ENCODE measurements at places on chromosomes 4 and X. TPM values are rescaled to one million over a fixed set of nuclear protein-coding genes. Genes with fewer than 3 reads are reported as not detected.

DNA sequence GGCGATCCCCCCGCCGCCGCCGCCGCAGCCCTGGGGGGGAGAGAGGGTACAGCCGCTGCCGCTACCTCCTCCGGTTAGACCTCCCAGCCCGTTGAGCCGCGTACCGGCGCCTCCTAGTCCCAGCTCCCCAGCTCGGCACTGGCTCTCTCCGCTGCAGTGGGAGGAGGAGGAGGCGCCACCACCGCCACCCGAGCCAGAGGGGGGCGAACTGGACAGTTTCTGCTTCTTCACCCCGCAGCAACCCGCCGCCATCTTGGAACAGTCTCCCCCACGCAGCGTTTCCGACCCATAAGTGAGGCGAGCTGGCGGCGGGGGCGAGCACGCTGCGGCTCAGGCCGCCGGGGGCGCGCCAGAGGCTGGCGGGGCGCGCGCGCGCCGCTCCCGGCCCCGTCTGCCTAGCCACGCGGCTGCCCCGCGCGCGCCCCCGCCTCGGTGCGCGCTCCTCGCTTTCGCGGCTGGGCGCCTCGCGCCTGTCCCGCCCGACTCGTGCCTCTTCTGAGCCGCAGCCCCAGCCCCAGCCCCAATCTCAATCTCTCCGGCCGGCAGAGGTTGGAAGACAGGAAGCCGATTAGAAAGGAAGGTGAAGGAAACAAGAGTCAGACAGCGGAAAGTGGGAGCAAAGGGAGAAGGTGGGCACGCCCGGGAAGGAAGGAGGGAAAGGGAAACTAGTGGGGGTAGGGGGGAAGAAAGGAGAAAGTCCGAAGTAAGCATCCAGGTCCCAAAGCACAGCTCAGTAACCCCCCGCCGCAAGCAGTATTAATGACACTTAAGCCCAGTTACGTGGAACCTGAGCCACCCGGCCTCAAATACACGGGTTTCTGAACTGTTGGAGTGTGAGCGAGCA, at the start of gene AMMECR1:
AMMECR1 (minus strand) TSS at position 266 of the 844 bp plus-strand sequence; CDS start at position 252, 14 bp downstream.
- H3K4me3 ChIP-seq, result peak within 1 kb of the TSS; percentile 86
- peak; percentile 71 for DNase-seq
- peaks cover 4% of the 10 kb centered on the region for H3K27me3 ChIP-seq
- H3K36me3 ChIP-seq, result no peaks in the 10 kb centered on the region
- H3K4me1 ChIP-seq, result peaks cover 14% of the 10 kb centered on the region

DNA sequence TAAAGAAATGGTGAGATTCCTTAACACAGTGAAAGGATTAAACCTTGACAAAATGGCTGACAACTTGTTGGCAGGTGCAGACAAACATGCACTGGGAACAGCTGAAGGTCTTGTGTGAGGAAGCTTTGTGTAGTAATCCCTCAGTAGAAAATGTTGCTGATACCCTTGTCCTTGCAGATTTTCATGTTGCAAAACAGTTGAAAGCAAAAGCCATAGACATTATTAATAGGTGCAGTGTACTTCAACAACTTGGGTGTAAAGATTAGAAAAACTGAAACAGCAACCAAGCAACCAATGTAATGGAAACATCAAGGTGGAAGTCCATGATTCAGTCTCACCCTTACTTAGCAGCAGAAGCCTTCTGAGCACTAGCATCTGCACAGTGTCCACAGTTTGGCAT, 29.8 kb downstream of the UGT2B7 start:
- H3K36me3 ChIP-seq, result no peaks in the 10 kb centered on the region
- no peak for DNase-seq
- no peak overlapping the region for H3K27ac ChIP-seq
- H3K4me3 ChIP-seq, result no peak overlapping the region

KLHL4 gene
- not detected for total RNA-seq

GRCh38 chrX:115616943-115617563, 56.1 kb downstream of the PLS3 start:
- H3K27ac ChIP-seq, result peak overlapping the region; percentile 21
- H3K4me3 ChIP-seq, result no peak overlapping the region
- peaks cover 4% of the 10 kb centered on the region for H3K27me3 ChIP-seq
- peaks cover 19% of the 10 kb centered on the region for H3K4me1 ChIP-seq
- DNase-seq, result no peak
- no peaks in the 10 kb centered on the region for H3K36me3 ChIP-seq

DNA sequence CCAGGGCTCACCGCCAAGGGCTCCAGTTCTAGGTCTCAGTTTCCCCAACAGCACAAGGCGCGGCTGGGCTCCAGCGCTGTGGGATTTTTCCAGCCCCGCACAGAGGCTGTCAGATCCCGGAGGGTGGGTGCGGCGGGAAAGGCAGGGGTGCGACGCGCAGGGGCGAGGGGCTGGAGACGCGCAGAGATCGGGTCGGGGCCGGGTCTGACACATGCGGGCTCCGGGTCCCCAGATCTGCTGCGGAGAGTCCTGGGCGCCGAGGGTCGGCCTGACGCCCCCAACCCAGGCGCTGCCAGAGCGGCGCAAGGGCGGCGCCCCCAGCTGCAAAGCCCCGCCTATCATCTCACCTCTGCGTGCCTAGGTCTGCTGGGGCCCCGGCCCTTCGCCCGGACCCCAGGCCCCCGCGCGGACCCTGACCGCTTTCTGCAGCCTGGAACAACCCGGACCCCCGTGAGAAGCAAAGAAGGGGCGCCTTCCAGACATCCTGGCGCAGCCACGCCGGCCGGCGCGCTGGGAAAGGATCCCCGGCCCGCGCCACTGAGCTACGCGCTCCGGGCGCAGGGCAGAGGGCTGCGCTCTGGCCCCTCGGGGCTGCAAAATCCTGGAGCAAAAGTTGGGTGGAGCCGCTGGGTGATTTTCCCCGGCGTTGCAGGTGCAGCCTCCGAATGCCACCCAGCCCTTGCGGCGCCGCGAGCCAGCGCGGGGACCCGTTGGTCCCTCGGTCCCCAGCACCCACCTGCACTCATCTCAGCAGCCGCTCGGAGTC, 486 bp downstream of the ABLIM2 start:
- H3K4me3 ChIP-seq, result peak overlapping the region; percentile 54
- peaks cover 23% of the 10 kb centered on the region for H3K27me3 ChIP-seq
- H3K36me3 ChIP-seq, result no peaks in the 10 kb centered on the region
- DNase-seq, result no peak
- H3K4me1 ChIP-seq, result peaks cover 5% of the 10 kb centered on the region

HOPX gene
- total RNA-seq, result 60.2 TPM

DNA sequence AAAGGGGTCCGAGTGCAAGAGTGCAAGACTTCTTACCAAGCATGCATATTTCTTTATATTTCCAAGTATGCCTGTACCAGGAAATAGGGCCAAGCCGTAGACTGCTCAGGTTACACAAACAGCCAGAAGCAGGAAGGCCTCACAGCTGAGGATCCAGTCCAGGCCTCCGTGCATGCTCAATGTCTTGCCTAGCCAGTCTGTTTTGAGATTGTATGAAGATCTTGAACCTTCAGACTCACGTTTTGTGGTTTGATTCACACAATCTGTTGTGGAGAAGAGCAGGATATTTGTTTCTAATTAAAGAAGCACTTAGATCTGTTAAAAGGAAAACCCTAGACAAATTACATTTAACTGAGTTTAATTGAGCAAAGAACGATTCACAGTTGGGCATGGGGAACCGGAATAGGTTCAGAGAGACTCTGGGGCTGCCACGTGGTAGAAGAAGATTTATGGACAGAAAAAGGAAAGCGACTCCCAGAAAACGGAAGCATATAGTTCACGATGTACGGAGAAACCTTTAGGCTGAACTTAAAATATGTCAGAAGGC, 1.2 kb downstream of the MGST2 start:
- peaks cover 6% of the 10 kb centered on the region for H3K36me3 ChIP-seq
- H3K27ac ChIP-seq, result peak overlapping the region; percentile 87
- H3K4me1 ChIP-seq, result peaks cover 36% of the 10 kb centered on the region

SPANXC gene
- not detected for total RNA-seq

- H3K27ac ChIP-seq, result no peak overlapping the region
- H3K27me3 ChIP-seq, result no peaks in the 10 kb centered on the region
- H3K4me1 ChIP-seq, result no peaks in the 10 kb centered on the region
- H3K4me3 ChIP-seq, result no peak overlapping the region
Measured at GRCh38 chrX:47327902-47328301, 42.5 kb upstream of the ZNF157 start.

GRCh38 chrX:85620466-85620865, 241.0 kb upstream of the POF1B start:
- no peak overlapping the region for H3K27ac ChIP-seq
- H3K4me1 ChIP-seq, result no peaks in the 10 kb centered on the region
- no peak for DNase-seq
- H3K4me3 ChIP-seq, result no peak overlapping the region
- H3K27me3 ChIP-seq, result no peaks in the 10 kb centered on the region

FATE1 gene
- not detected for total RNA-seq

GRCh38 chr4:83024233-83024632, 10.8 kb upstream of the COPS4 start:
- H3K4me3 ChIP-seq, result no peak overlapping the region
- no peaks in the 10 kb centered on the region for H3K36me3 ChIP-seq
- H3K27ac ChIP-seq, result no peak overlapping the region
- no peak for DNase-seq
- peaks cover 13% of the 10 kb centered on the region for H3K27me3 ChIP-seq
- H3K4me1 ChIP-seq, result peaks cover 6% of the 10 kb centered on the region

Data from activated T-helper 2 cell treated with anti-CD3 and anti-CD28 coated beads, Interferon-gamma antibody, Interleukin-2, Interleukin-4, amounts not matched to agents 10 μg/mL and 5 μg/mL and 100 μg/mL, durations not matched to agents 14 hours and 24 hours and 36 hours (primary cell).